ENCODE measurements at places on chromosomes 1 and 21.

- DNase-seq, result no peak
Measured at GRCh38 chr1:198467907-198468306, 72.6 kb downstream of the ATP6V1G3 start.

GRCh38 chr1:226666692-226667091 lies 72.4 kb downstream of the ITPKB start:
- DNase-seq, result no peak

DNA sequence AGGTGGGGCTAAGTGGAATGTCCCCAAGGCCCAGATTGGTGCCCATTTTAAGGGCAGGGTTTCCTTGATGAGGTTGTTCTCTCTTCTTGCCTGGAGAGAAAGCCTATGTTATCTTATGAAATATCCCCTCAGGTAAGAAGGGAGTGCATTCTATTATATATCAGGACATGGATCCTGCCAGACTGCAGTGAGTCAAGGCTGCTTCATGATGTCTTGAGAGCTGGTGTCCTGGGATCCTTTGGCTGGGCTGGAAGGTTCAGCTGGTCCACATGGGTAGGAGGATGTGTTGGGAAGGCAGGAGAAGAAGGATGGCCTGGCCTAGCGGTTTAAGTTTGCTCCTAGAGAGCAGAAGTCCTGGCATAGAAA lies 207.6 kb downstream of the ROR1 start:
- DNase-seq, result no peak

DNA sequence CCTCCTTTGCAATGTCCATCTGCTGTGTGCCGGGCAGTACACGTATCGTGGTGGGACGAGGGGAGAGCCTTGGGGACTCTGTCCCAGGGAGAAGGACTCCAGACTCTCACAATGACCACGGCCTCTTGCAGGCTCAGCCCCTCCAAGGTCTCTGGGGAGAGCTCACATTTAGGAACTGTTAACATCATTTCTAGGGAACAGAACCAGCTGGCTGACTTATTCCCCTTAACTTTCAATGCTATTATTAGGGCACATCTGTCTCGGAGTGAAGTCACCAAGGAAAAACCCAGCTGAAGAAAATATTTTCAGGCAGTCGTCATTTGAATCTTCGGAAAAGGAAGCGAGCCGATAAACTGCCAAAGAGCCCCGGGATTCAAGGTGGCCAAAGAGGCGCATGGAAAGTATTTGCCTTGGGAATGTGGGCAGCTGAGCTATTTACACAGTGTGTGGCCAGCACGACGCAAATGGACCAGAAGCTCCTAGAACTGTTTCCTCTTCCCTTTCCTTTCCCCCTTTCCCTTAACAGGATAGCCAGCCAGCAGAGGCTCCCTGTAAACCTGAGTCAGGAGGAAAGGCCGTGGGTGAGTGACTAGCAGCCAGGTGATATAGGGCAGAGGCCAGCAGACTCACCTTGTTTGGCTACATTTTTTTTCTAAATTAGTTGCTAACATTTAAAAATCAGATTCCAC lies 74.5 kb downstream of the ITPKB start:
- no peak for DNase-seq

GRCh38 chr1:244150665-244151064 lies 99.6 kb downstream of the ZBTB18 start:
- no peak for DNase-seq

- no peak for DNase-seq
Measured at GRCh38 chr1:103274886-103275285, 166.6 kb upstream of the COL11A1 start.

DNA sequence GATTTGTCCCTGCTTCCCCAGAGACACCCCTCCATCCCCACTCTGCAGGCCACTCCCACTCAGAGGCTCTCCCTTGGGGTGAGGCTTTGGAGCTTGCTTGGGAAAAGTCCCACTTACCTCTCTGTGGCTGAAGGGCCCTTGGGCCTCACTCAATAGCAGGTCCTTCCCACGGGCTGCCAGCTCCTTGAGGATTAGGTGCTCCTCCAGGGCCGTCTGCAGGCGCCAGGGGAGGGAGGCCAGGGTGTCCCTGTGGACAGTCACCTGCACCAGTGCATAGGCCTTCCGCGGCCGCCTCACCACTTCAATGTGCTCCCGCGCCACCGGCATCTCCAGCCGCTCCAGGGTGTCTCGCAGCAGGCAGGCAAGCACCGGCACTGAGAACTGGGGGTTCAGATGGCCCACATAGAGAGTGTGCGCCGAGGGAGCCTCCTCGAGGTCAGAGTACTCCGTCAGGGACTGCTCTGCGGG lies 1.4 kb downstream of the SLFNL1 start:
- DNase-seq, result no peak

All from WTC11 (cell line).